ENCODE measurements at places on chromosomes 3 and 15.

DNA sequence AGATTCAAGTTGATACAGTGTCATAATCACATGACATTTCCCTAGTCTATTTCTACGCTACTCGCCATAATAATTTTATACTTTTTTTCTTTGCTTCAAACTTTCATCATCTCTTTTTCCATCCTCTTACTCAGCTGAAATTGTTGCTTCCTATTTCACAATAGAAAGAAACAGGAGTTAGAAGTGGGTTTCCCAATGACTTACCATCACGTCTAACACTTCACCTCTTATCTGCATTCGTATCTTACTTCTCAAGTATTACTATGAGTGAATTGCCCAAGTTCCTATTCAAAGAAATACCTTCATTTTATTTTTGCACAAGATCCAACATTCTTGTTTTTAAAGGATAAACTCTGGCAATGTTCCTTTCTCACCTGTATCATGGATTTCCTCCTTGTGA is 1539.9 kb downstream of the SI start:
- no peak for DNase-seq

- no peak for DNase-seq
These were observed 18.4 kb upstream of the CMTM7 start for GRCh38 chr3:32373276-32373675.

GRCh38 chr15:65828585-65828984 is 36.5 kb upstream of the DENND4A start:
- no peak for DNase-seq

GRCh38 chr3:9749296-9749644 is 482 bp upstream of the OGG1 start:
- DNase-seq: no peak

GRCh38 chr3:65953301-65953812 is 85.4 kb downstream of the MAGI1 start:
- DNase-seq: no peak

DNA sequence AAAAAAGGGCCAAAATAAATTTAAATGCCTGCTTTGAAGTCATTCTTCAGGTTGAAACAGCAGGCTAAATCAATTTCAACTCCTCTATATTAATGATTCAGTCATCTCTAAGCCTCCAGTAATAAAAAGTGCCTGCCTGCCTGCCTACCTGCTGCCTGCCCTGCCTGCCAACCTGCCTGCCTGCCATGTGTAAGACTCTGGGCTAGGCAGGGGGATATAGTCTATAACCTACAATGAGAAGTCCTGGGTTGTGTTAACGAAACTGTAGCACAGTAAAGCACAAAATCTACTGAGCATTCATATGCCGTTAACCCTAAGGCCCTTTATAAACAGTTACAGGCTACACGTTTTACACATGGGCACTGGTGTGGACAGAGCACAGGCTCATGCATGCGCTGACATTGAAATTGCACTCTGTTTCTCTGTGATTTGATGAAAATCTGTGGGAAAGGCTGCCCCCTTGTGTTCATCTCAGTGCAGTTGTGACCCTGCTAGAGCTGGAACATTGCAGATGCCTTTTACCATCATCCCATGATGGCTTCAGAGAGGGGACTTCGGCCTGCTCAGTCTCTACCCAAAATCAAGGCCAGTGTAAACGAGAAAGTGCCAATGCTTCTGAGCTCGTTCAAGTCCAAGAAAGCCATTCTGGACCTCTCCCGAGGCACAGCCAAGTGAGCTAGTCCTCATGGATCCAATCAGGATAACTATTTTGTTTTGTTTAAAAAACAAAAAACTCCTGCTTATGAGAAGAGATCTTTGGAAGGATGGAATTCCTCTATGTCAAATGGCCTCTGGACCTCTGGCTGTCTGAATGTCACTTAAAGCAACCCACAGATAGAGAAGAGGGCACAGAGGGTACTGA is 64.6 kb downstream of the EFL1 start:
- DNase-seq: peak; percentile 74

DNA sequence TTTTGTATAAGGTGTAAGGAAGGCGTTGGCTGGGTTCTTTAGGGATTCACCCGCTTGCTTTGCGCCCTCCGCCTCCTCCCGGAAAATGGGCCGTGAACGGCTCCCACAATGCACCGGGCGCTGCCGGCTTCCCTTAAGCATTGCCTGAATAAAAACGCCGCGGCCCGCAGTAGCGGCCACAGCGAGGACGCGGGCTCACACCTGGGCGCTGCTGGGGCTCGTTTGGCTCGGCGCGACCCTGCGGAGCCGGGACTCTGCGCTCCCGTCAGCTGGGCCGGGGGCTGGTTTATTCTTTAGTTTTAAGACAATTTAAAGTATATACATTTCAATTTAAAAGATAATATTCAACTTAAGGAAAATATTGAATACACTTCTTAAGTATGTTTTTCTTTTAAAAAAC is 343.5 kb upstream of the RGMA start:
- DNase-seq: no peak

DNA sequence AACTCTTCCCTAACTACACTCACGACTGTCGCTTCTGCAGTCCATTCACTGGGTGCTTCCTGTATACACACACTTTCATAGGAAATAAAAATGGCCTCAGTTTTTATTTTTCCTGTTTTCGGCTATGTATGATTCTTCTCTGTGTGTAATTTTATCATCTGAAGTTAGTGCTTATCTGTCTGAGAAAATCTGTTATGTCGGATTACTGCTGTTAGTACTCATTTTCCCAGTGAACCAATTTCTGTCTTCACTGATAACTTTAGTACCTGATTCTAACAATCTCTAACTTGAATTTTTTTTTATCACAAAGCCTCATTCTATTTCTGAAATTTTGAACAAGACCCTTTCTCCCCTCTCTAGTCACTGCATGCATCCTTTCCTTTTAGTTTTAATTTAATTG is 20.9 kb downstream of the RAB5A start:
- DNase-seq: no peak

- no peak for DNase-seq
These were observed 21.0 kb upstream of the CACNA1D start for GRCh38 chr3:53473422-53473821.

- no peak for DNase-seq
These were observed 63.8 kb downstream of the NCEH1 start for GRCh38 chr3:172647080-172647479.

- no peak for DNase-seq
These were observed 9.4 kb upstream of the SEC13 start for GRCh38 chr3:10330319-10330718.

GRCh38 chr15:87711026-87711425 is 545.5 kb downstream of the NTRK3 start:
- no peak for DNase-seq

DNA sequence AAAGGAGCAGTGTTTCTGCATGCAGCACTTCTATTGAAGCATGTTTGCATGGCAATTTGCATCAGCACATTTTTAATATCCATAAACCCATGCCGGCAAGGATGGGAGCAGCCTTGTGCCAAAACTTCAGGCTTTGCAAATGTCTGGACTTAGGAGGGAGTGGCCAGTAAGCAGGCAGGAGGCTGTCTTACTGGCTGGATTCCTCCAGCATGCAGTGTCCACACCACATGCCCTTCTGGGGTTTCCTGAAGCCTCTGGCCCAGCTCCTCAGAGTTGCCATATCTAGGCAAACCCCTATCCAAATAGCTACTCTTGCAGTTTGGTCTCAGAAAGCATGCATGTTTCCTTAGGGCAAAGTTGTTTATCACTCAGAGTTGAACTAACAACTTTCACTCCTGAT is 139.1 kb upstream of the MRPS22 start:
- DNase-seq: no peak

GRCh38 chr3:196111939-196112386 is 30.1 kb upstream of the TFRC start:
- DNase-seq: no peak

DNA sequence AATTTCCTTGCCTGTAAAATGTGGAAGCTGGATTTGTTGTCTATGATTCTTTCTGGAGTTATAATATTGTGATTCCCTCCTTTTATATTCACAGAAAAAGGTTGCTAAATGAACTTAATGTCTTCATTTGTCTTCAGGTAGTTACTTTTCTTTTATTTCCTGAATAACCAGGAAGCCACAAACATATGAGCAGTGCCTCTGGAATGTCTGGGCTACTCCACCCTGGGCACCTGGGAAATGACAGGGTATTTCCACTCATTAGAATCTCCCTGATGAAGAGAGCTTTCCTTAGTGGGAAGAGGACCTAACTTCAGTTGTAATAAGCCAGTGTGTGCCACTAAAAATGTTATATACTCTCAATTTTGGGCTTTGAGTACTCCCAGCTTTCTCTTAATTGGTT is 3.8 kb upstream of the SLMAP start:
- DNase-seq: no peak

GRCh38 chr3:128472449-128473179 is 5.9 kb upstream of the DNAJB8 start:
- no peak for DNase-seq

- no peak for DNase-seq
These were observed 789.2 kb downstream of the DIPK2A start for GRCh38 chr3:144760831-144761230.

DNA sequence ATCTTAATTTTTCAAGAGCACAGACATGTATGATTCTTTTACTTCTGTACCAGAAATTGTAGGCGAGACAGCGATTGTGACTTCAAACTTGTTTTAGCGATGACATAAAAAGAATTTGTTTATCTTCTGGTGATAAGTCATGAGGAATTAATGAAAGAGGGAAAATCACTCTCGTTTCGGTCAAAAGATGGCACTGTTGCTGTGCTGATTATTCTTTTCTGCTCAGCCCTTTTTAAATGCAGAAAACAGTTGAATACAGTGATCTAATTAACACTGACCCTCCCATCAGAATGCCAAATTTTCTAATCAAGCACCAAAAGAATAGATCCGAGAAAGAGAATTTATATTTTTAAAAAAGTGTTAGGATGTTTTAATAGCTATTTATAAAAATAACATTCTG is 52.6 kb downstream of the NSUN3 start:
- DNase-seq: peak; percentile 7

DNA sequence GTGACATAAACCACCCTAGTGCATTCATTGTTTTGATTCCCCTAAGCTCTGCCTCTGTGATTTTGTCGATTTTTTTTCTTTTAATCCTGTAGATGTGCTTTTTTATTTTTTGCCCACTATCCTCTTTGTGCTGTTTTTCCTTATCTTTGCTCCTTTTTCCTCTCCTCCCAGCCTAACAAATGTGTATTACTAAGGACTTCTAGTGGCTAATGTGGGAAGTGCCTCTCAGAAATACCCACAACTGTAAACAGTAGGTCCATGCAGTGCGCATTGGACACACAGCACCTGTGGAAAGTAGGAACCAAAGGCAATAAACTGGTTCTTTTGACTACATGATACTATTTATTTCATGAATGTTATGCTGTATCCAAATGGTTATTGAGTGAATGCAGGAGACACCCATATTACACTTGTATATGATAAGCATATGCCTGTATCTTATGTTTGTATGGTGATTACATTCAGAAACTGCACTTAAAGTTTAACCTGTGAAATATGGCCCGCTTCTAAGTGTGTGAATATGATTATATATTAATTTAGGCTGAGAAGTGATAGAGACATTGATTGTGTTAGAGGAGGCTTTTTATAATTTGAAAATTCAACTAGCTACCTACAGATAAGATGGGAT is 147.8 kb downstream of the PLCL2 start:
- no peak for DNase-seq

- DNase-seq: no peak
These were observed 3.0 kb upstream of the TFDP2 start for GRCh38 chr3:142152384-142152783.

DNA sequence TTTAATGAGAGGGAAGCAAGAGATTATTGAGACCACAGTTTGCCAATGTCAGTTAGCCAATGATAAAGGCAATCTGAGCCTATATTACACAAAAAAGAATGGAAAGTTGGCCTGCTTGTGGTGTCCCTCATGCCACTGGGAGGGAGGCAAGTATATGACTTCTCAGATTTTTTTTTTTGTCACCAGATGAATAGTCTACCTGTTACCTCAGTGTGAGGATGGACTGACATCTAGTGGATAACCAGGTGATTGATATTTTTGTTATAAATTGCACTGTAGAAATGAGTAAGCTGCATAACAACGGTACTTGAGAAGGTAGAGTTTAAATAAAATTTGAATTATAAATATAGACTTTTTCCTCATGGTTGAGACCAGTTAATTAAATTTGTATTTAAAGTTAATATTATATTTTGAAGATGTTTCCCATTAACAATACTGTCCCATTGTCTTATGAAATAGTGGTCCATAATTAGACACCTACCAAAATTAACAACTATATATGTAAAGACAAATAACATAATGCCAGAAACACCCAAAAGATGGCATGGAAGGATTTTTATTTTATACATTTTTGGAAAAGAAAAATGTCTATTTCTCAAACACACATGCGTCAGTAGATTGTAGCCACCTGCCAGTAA is 237.8 kb upstream of the GADL1 start:
- peak; percentile 31 for DNase-seq

- no peak for DNase-seq
These were observed 3.6 kb upstream of the MRAS start for GRCh38 chr3:138344754-138345153.

- no peak for DNase-seq
These were observed 132.7 kb upstream of the AGBL1 start for GRCh38 chr15:85947021-85947420.

- no peak for DNase-seq
These were observed 443.1 kb downstream of the FOXP1 start for GRCh38 chr3:71140477-71140876.

GRCh38 chr3:100209948-100210771 is 50.6 kb upstream of the TBC1D23 start:
- DNase-seq: no peak

DNA sequence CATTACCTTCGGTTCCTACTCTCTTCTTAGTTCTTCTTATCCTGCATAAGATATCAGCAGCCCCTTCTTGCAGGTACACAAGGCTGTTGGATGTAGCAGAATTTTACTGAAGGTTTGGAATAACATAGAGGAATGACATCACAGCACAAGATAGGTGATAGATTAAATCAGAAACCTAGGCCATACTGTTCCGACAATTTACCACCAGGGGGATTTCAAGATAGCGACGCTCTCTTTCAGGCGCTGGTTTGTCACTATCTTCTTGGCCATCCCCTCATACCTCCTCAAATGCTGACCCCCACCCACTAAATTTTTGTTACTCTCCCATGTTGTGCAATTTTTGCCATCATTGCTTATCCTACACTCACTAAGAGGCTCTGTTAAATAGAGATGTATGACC is 3.5 kb downstream of the SIDT1 start:
- DNase-seq: no peak

DNA sequence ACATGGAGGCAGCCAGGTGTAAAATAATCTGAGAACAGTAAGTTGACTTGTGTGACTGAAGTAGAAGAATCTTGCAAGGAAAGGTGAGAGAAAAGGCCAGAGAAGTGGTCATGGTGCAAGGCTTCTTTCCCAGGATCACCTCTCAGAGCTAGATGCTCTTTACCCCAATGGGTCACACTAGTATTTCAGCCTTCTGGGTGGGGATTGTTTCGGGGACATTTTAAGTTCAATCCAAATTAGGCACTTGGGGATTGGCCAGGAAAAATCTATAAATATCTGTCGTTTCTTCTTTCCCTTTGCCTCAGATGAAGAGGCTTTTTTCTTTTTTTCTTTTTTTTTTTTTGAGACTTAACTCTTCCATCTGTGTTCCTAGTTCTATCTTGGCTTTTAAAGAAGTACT is 188.0 kb downstream of the KLHL25 start:
- DNase-seq: no peak

- no peak for DNase-seq
These were observed 26.7 kb upstream of the DRD3 start for GRCh38 chr3:114205541-114205940.

Data from HS-27A (cell line).